HEK293T (cell line): ENCODE measurements at places on chromosomes 16 and 17.

DNA sequence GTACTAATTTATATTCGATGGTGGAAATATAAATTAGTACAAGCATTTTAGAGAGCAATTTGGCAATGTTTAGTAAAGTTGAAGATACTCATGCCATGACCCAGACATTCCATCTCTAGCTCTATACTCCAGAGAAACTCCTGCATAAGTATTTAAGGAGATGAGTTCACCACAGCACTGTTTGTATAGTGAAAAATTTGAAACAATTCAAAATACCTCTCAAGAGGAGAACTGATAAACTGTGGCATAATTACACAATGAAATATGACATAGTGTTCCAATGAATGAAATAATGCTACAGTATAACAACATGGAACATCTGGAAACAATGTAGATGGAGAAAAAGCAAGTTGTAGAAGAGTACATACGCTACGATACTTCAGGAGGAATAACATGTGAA lies 48.6 kb upstream of the IRX3 start:
- DNase-seq = no peak

DNA sequence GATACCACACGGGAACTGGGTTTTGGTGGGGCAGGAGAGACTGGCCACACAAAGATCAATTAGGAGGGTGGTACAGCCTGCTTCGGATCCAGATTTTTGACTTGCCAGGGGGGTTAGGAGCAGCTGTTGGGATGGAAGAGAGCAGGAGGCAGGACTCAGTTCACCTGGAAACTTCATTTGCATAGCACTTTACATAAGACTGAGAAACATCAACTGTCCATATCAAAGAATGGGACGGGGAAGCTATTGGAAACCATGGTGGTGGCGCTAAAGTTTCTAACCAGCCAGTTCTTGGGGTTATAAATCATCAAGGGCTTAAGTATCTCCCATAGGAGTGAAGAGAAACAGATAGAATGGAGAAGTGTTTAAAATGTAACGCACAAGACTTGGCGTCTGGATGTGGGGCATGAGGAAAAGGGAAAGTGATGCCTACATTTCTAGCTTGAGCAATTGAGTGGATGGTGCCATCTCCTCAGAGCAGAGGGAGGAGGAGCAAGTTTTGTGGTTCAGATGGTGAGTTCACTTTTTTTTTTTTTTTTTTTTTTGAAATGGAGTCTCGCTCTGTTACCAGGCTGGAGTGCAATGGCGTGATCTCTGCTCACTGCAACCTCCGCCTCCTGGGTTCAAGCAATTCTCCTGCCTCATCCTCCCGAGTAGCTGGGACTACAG lies 6.4 kb upstream of the SRCAP start:
- DNase-seq = no peak

DNA sequence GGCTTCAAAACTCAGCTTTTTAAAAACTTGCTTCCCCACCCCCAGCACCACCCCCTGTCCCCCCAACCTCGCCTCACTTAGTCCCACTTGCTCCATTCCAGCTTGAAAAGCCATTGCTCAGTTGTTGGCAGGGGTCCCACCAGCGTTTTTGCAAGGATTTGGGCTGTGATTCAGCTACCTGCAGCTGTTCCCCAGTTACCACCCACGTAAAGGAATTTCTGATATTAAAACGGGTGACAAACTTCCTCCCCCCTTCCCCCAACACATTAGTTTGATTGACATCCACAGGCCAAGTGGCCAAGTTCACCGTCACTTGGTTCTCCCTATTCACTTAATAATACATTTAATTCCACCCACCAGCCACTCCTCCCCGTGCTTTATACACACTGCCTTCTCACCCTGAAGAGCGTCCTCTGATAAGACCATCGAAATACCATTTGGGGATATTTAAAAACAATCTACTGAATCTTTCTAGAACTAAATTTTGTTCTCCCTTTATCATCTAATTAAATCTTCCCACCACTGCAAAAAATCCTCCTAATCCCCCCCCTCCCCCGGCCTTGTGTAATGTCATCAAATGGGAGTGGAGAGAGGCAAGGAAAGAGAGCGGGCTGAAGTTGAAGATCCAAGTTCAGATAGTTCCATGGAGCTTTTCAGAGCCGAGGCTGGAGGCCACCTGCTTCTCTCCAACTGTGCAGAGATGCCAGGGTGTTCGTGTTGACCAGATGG lies 55.1 kb downstream of the SOX9 start:
- no peak for DNase-seq

DNA sequence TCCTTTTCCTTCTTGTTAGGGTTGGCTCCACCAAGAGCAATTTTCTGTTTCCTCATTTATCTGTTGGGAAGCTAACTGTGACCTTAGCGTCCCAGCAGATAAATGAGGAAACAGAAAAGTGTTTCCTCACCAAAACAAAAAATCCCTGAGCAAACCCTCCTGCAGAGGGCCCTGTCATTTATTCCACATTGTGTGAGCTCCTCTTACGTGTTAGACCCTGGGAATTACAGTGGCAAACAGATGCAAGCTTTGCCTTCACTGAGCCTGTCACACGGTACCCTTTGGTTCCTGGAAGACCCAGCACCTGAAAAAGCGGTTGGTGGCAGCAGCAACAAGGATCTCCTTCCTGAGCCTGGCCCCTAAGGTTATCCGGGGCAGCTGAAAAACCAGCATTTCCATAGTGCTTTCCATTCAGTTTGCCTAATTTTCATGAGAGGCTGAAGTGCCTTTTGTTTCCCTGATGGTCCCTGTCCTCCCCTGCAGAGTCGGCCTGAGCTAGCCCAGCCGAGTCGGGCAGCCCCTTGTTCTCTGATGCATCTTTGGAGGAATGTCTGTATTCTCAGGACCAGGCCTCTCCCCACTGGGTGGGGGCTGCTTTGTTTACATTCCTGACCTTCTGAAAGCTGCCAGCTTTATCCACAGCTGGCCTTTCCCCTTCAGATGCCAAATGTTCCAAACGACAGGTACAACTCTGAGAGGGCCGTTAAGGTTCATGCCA lies 34.7 kb downstream of the YPEL2 start:
- no peak for DNase-seq

GRCh38 chr16:84687715-84688114 lies 12.1 kb upstream of the USP10 start:
- DNase-seq = no peak

- DNase-seq = no peak
These were observed 144.0 kb downstream of the HS3ST3B1 start for GRCh38 chr17:14444915-14445314.

- DNase-seq = no peak
These were observed 47.7 kb downstream of the ADAMTS18 start for GRCh38 chr16:77386831-77387814.

DNA sequence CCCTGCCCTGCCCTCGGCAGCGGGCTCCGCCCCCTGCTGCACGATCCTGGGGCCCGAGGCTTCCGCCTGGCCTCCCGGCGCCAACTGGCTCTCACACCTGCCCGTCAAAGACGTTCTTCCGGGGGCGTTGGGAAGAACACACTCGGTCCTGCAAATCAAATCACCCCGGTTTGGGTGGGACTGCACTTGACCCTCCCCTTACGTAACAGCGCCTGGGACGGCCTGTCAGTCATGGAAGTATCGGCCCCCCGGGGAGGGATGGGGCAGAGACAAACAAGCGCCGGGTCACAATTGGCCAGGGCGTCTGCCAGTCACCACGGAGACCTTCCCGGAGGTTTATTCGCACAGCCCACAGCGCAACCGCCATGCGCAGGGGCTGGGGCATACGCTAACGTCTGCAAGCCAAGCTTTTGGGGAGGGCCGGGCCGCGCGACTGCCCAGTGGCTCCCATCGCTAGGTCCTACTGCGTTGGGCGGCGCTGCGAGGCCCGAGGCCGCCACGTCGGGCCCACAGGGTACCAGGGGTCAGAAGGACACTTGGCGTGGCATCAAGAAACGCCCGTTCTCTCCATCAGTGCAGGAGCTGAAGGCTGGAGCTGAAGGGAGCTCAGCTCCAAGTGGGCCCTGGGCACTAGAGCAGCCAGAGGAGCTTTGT lies 388 bp upstream of the AKTIP start:
- peak; percentile 98 for DNase-seq

- no peak for DNase-seq
These were observed 5.2 kb downstream of the IL32 start for GRCh38 chr16:3070608-3071111.

GRCh38 chr17:74332017-74332650 lies 6.1 kb downstream of the KIF19 start:
- no peak for DNase-seq

DNA sequence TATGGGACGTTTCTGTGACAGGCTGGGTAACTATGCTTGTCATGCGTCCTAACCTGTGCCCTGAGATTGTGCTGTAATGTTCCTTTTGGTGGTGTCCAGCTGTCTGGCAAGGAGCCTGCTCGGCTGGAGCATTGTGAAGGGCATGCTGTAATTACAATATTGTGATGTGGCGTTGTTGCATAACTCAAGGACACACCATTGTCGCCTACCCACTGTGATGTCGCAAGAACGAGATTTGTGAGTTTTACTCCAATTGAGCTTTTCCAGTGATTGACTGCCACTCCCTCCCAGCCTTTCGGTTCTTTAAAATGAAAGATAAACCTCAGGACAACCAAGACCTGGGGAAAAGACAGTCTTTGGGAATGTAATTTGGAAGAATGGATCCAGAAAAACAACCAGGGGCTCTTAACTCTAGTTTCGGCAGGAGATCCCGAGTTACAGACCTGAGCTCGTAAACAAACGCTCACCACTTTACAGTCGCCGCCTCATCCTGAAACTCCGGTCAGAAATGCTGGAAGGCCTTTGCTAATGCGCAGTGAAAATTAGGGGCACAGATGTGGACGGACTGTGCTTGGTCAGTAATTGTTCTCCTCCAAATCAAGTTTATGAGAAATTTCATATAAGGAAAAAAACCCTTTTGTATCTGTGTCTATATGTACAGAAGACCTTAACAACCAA lies 1.3 kb downstream of the ZNF750 start:
- peak; percentile 22 for DNase-seq

DNA sequence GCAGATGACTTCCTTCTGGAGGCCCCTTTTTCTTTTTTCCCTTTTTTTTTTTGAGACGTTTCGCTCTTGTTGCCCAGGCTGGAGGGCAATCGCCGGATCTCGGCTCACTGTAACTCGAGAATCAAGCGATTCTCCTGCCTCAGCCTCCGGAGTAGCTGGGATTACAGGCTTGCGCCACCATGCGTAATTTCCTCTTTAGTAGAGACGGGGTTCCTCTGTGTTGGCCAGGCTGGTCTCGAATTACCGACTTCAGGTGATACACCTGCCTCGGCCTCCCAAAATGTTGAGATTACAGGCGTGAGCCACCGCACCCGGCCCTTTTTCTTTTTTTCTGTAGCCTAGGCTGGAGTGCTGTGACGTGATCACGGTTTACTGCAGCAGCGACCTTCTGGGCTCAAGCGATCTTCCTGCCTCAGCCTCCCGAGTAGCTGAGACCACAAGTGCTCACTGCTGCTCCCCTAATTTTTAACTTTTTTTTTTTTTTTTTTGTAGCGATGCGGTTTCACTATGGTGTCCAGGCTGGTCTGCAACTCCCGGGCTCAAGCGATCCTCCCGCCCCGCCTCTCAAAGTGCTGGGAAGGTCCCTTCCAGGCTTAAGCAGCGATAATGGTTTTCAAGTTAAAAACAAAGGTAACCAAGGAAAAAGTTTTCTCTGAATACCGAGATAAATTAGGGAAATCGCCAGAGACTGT lies 956 bp upstream of the IST1 start:
- DNase-seq = peak; percentile 15

- no peak for DNase-seq
These were observed 38.2 kb downstream of the RTN4RL1 start for GRCh38 chr17:1986783-1987451.
